Stimulated activated CD8-positive, alpha-beta memory T cell treated with anti-CD3 and anti-CD28 coated beads, Interleukin-7, amount 100 ng/mL, for 4 hours (primary cell): ENCODE measurements at places on chromosomes 3 and 15.

DNA sequence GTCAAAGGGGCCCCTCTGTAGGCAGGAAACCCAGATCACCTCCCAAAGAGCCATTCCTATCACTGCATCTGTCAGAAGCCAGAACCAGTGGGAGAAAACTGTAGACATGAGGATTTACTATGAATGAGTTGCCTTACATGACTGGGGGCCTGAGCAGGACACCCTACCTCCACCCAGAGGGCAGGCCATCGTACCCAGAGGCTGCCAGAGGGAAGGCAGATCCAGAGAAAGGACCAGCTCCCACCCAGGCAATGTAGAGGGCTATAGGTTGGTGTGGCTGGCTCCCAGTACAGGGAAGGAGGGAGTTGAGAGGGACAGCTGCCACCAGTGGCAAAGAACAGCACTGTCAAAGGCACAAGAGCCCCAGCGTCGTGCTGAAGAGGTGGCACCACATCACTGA is 233.2 kb downstream of the OCA2 start:
- no peak for DNase-seq

- DNase-seq, result no peak
These were observed 41.3 kb upstream of the TNFSF10 start for GRCh38 chr3:172564499-172564898.

GRCh38 chr3:158105710-158106253 is 438 bp downstream of the SHOX2 start:
- no peak for DNase-seq

DNA sequence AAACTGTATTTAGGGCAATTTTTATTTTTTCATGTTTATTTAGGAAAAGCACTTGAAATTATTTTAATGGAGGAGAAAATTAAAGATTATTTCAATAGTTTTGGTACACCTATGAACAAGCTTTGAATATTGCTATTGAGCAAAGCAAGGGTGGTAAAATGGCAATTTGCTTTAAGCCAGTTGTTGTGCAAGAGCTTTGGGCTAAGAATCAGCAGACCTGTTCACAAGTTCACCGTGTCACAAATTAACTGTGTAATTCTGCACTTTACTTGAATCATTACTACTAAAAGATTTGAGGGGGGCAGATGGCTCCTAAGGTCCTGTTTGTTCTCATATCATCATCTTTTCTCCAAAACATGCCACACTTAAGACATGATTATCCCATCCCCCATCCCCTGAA is 238.9 kb upstream of the GBE1 start:
- no peak for DNase-seq

GRCh38 chr15:74352393-74352910 is 15.0 kb downstream of the CYP11A1 start:
- DNase-seq, result no peak

DNA sequence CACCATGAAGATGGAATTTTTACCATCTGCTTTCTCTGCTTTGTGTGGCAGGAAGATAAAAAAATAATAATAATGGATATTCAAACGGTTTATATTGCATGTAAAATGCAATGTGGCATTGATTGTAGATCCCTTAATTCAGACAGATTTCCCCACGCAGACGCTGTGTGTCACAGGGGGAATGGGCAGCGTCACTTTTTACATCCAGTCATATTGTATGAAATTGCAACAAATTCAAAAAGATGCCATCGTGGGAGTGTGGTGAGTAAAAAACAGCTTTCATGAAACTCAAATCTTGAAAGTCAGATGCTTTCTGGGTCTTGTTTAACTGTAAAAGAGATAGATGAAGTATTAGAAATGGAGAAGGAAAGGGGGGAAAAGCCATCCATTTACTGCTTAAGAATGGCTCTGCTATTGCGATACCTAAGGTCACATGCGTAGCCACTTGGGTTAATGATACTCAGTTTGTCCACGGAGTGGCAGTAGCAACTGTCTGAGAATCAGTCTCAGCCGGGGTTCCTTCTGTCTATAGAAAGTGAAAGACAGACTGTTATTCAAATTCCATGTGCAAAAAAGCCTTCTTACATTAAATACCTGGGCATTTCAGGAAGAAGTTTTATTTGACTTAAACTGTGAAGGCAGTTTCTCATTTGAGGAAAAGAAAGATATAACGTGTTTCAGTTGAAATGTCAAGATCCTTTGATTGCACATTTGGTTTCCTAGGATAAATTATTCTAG is 28.5 kb downstream of the BTD start:
- peak; percentile 50 for DNase-seq

- no peak for DNase-seq
These were observed 2.6 kb upstream of the CHST13 start for GRCh38 chr3:126521122-126521891.

DNA sequence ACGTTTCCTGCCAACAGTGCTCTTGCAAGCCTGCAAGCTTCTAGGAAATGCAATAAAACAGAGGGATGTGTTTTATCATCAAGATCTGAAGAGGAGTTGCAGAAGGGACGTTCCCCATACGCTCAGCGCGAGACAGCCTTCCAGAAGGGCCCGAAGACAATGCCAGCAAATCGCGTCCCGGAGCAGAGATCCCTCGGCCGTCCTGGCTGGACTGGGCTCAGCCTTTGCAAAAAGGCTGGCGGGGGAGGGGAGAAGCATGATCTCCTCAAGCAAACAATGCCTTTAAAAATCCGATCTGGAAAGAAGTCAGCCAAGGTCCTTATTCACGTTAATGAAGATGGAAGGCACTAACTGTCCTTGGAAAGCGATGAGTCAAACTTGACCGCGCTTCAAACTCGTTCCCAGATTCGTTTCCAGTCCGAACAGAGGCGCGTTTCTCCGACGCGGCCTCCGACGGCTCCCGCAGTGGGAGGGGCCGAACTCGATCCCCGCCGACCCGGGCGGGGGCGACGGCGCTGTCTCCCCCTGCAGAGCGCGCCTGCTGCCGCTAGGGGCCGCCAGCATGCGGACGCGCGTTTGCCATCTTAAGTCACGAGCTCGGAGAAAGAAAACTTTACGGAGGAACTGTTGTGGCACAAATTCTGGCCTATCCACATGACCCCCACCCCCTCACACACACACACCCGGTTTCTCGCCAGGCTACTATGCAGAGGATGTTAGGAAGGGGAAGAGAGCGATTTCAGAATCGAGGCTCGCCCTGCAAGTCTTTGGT is 5.5 kb downstream of the BCL6 start:
- no peak for DNase-seq

DNA sequence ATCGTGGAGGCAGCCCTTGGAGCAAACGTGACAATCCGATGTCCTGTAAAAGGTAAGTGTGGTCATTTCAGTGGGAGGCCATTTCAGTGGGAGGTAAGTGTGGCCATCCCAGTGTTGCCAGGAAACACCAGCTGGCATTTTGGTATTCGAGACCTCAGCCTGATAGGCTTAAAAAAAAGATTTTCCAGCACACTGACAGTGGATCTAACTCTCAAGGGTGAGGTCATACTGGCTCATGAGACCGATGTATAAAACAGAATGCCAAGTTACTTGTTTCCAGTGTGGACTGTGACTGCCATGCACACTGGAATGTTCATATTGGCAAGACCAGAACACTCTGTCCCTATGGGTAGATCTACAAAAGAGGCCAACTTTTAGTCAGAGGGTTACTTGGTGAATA is 244.4 kb upstream of the GOLGA6L4 start:
- no peak for DNase-seq

DNA sequence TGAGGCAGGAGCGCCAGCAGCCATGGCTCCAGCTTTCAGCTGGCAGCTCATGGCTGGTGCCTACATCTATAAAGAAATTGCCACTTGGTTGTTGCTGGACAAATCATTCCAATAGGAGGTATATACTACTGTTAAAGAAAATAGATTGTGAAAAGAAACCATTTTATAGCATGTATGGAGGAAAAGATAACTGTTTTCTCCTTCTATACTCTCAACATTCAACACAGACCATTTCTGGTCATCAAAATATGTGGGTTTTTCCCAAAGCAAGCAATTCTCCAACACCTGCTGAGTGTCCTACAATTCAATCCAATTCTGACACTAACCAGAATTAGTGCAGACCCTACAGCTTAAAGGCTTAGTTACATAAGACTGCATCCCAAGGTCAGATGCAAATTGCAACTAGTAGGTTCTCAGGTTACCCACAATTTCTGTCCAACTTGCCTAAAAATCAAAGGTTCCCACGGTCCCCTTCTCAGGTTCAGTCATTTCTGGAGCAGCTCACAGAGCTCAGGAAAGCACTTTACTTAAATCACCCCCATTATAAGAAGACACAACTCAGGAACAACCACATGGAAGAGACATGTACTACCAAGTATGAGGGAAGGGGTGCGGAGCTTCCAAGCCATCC is 42.4 kb upstream of the STRIT1 start:
- DNase-seq, result no peak

GRCh38 chr3:171173736-171174135 is 147.2 kb upstream of the SLC2A2 start:
- no peak for DNase-seq
